Head of caudate nucleus (tissue), 42 donors: ENCODE measurements at places on chromosomes 12 and 14.
A peak's percentile ranks its signal among the peaks of the same experiment; 100 is the strongest.

- DNase-seq = no peak
Observed at GRCh38 chr12:47236109-47236714, 156.5 kb upstream of the AMIGO2 start.

GRCh38 chr14:101195309-101195901 is 291.9 kb upstream of the RTL1 start:
- DNase-seq = no peak

- DNase-seq = no peak
Observed at GRCh38 chr14:92635031-92635430, 113.4 kb downstream of the LGMN start.

DNA sequence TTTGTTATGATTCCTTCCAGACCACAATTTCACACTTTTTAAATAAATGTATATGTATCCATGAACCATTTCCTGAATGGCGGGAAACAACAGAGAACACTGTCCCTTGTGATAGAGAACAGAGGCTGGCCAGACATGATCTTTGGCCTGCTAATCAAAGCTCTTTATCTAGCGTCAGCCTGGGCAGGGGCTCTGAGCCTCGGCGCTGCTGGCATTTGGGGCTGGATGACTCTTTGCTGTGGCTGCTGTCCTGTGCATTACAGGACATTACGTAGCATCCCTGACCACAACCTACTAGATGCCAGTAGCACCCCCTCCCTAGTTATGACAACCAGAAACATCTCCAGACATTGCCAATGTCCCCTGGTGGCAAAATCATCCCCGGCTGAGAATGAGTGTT is 77.7 kb downstream of the DNAH10 start:
- DNase-seq = no peak

DNA sequence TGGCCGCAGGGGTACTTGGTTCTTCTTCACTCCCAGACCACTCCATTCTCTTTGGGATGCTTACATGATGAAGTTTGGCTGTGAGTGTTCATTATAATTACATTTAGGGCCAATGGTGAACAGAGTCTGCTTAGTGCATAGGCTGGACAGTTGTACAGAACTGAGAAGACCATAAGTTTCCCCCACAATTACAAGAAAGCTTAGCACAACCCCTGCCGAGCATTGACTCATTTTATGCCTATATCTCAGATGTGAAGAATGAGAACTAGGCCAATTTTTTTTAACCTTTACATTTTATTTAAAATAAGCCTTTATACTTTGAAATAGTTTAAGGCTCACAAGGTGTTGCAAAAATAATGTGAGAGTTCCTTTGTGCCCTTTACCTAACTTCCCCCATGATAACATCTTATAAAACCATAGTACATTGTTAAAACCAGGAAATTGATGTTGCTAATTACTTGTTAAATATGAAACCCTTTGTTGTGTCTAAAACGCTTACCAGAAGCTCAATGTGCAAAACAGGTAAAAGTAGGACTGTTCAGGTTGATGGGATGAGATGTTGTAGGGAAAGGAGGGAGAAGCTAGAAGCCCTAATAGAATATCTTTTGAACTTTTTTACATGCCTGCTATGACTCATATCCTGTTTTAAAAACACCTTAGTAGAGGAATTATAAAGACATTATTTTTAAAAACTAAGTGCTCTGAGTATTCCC is 47.2 kb downstream of the ALDH1L2 start:
- no peak for DNase-seq

- DNase-seq = peak; percentile 76
Observed at GRCh38 chr12:96241846-96242256, 47.7 kb downstream of the ELK3 start.

DNA sequence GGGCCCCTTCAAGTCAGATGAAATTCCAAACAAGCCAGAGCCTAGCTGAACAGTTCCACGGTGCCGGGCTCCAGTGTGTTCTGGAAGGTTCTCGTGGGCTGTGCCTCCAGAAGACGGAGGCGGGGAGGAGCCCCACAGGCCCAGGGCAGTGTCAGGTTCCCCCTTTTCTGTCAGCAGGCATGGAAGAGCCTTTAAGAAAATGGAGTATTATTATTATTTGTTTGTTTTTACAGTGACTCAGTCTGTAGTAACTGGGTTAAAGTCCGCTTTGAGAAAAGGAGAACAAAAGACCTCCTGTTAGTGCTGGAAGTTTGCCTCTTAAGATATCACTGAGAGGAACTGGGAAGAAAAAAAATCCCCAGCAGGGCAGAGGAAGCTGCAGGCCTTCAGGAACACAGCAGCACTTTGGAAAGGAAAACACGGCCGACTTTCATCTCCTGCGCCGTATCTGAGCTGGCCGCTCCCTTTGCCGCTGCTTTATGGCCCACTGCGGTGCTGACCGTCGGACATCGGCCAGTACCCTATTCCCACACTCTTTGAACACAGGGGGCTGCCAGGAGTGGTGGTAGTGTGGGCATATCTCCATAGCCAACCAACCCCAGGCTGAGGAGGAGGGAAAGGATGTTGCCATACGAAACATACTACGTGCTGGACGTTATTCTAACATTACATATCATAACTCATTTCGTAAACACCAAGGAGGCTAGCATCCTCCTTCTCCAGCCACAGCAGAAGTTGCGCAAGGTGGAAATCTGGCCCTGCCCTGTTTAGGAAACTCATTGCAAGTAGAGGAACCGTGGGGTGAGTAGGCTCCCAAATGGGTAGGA is 194.0 kb downstream of the ZFP36L1 start:
- DNase-seq = peak; percentile 55

GRCh38 chr14:20723488-20723887 is 22.2 kb upstream of the EDDM3A start:
- DNase-seq = no peak

- DNase-seq = no peak
Observed at GRCh38 chr12:68959143-68959858, 26.3 kb upstream of the CPM start.

- DNase-seq = no peak
Observed at GRCh38 chr14:37088356-37089215, 83.8 kb downstream of the SLC25A21 start.

- DNase-seq = no peak
Observed at GRCh38 chr14:74478996-74479635, 14.0 kb downstream of the NPC2 start.

DNA sequence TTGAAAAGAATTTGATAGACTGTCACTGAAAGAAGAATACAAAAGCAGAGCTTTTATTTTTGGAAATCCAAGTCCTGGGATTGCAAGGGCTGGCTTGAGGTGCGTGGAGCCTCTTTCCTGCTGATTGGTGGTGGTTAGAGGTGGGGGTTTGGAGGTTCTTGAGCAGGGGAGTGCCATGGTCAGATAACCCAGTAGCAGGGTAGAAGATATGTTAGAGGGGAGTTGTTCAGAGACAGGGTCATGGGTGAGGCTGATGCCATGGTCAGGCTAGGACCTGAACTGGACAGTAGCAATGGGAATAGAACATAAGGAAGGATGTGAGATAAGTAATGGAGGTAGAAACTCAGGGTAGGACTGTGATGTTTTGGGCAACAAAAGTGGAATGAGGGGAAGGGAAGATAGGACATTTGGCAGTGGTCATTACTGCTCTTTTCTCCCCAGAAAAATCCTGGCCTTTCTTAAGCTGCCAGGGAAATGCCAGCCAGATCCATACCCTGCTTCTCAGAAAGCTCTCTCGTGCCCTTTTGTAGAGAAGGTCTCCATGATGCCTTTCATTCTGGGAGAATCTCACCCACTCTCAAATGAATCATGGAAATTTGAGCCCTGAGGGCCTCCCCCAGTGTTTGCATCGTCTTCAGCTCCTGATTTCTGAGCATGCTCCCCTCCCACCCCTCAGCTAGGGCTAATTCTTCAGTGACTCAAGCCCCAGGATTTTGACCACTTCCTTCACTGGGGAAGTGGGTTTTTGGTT is 9.5 kb downstream of the EMP1 start:
- DNase-seq = peak; percentile 52

GRCh38 chr12:112393328-112393727 is 11.1 kb upstream of the HECTD4 start:
- no peak for DNase-seq

DNA sequence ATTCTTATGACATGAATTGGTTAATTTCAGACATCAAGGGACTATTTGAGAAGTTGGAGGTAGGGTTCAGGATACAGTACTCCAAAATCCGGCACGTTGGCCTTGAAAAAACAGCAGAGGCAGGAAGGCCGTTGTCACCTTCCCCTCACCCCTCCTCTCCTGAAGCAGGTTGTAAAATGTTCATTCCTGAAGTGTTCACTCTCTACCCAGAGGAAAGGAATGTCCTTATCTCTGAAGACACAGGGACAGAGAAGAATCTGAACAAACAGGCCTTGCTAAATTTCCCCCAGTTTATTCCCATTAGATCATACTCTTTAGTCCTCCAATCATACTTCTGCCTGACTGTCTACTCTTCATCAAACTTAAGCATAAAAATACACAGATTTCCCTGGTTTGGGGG is 313.6 kb downstream of the ZFP36L1 start:
- no peak for DNase-seq

GRCh38 chr12:73452672-73453469 is 1084.8 kb upstream of the ATXN7L3B start:
- DNase-seq = no peak

- DNase-seq = no peak
Observed at GRCh38 chr12:69254046-69254445, 14.7 kb downstream of the CPSF6 start.

DNA sequence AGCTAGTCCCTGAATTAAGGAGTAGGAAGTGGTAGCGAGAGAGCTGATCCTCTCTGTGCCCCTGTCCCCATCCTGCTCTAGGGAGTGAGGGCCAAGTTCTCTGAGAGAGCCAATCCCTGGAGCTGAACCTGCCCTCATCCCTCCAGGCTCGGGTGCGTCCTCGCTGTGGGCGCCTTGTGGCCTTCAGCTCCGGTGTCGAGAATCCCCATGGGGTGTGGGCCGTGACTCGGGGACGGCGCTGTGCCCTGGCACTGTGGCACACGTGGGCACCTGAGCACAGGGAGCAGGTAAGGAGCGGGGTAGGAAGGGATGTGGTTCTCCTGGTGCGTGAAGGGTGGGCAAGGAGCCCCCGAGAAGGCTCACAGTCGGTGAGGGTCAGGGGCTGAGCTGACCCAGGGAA is 1.9 kb upstream of the GNB3 start:
- DNase-seq = no peak

DNA sequence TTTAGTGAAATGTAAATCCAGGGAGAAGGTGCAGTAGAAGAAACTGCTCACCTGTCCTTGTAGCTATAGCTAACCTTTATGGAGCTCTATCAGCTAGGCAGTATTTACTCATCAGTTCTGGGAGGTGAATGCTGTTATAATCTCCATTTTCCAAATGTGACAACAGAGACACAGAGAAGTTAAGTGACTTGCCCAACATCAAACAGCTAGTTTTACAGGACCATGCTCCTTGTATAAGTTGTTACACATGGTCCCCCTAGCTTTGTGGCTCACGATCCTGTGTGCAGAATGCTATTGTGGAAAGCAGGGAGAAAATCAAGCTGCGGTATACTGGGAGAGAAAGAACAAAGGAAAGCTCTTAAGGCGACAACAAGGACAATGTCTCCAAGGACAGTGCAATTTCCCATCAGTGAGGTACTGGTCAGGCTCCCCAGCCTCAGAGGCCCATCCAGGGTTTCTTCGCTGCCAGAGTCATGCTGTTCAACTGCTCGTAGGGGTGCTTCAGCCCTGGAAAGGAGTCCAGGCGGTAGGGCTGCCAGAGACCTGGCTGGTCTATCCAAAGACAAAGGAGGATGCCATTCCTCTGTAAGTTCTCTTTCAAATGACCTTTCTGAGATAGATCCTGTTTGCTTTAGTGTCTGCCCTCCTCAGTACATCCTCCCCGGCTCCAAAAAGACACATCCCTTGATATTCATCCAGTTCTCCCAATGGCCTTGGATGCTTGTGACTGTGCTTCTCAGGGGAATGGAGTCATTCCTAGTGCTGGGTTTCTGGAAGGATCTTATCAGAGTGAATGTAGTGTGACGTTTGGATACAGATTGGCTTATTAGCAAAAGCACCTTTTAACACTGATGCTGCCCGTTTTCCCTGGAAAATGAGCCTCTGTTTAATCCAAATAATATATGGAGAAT is 95.5 kb downstream of the ARF6 start:
- DNase-seq = no peak

DNA sequence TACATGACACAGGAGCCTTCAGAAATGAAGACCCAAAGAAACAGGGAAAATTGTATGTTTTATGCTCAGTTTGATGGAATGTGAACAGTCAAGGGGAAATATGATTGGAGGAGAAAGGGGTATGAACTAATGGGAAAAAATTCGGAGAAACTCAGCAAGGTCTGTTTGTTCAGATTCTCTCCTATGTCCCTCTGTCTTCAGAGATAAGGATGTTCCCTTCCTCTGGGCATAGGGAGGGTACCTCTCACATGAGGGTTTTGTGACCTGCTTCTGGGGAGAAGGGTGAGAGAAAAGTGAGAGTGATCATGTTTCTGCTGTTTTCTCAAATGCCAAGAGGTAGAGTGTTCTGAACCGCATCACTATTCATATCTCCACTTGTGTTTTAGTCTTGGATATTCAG is 26.6 kb upstream of the LIMA1 start:
- DNase-seq = no peak
